T follicular helper cell (primary cell): ENCODE measurements at places on chromosomes 7 and 10.

- DNase-seq, result no peak
These were observed 36.7 kb downstream of the ARHGAP22 start for GRCh38 chr10:48568131-48568530.

DNA sequence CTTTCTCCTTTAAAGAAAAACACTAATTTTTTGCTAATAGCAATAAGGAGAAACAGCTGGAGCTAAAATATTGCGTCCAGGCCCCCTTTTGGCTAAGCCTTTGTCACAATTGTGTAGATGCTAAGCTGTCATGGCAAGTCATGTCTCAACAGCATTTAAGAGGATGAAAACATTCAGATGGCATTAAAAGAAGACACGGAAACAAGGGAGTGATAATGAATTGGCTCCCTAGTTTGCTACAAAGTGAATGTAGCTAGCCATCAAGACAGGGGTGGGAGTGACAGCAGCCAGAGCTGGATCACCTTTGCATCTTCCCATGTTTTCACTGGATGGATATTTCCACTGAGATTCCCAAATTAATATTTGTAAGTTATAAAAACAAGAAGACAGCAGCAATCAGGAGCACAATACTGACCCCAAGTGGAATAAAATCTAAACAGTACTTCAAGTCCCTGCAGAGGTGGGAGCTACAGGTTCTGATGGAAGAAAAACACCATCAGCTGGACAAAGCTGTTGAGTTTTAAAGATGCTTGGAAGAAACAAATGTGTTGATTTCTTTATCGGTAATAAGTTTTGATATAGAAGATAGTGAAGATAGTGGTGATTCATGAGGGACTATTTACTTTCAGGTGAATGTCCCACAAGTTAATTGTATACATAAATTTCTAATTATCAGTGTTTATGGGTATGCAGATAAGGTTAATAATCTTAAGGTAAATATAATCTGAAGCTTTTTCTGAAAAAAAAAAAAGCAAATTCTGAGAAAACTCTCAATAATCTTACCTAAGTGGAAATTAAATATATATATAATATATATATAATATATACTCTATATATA is 129.4 kb downstream of the SLC16A9 start:
- no peak for DNase-seq

DNA sequence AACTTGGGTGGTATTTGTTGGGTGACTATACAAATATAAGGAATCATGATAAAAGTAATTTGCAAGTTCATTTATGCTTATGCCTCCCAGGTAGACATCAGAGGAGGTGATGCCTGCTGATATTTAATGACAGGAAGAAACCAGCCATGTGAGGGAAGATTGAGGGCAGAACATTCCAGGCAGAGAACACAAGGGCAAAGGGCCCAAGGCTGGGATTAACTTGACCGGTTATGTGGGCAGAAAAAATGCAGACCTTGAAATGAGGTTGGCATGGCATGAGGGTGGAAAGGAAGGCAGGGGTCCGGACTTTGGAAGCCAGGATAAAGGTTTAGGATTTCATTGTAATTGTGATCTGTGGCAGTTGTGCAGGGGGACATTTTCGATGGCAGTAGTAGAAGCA is 68.0 kb upstream of the MTPN start:
- no peak for DNase-seq

DNA sequence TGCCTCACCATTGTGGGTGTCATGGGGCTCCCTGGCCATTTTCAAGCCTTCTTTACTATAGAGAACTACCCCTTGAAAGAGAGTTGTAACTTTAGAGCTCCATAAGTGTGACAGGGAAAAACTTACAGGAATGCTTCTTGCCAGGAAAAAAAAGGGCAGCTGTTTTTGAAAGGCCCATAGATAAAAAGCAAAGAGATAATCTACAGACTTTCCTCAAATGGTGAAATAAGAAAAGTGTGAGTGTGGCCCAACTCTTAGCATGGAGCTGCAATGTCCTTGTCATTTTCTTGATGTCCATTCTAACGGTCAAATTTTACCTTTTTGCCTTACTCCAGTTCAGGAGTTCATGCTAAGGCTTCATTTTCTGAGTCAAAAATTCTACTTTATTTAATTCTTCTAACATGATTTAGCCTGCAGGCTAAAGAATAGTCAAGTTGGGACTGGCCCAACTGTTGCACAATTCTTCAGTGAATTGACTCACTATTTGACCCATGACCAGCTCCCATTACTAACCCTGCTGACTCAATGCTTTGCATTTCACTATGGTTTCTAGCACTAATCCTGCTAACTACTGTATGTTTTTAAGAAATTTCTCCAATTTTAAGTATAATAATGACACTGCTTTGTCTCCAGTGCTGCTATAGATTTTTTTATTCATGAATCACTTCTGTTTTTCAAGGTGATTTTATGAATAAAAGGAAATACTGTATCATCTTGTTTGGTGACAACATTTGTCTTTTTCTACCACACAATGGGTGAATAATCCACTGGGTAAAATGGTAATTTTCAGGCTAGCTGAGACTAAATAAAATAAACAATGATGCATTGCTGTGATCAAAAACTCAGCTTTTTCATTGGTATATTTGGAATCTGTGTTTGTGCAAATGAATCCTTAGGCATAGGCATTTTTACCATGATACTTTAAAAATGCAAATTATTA is 41.4 kb upstream of the SGCE start:
- no peak for DNase-seq

DNA sequence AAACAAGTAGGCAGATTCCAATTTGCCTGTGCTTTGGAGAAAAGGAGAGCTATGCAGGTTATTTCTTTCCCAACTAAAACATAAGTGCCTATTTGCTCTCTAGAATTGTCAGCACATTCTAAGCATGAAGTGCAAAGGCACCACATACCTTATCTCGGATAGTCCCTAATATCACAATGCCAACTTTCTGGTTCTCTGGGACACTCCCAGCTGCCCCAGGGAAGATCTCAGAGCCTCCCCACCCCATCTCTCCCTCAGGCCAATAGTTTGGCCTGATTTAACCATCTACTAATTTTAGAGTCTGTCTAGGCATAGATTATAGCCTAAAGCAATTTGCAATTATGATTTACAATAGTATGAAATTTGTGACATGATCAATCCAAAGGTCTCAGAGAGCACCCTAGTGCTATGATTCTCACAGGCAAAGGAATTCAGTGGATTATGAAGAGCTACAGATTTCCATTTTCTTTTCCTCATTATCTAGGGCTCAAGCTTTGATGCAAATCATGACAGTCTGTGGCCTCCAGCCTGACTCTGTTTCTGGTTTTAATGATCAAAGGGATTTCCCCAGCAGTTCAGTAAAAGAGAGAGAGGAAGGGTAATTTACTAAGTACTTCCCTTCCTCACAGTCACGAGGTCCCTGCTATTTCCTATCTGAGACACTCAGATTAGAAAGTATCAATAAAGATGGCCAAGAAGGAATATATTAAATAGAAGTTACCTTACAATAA is 29.0 kb upstream of the IL6 start:
- DNase-seq, result no peak

DNA sequence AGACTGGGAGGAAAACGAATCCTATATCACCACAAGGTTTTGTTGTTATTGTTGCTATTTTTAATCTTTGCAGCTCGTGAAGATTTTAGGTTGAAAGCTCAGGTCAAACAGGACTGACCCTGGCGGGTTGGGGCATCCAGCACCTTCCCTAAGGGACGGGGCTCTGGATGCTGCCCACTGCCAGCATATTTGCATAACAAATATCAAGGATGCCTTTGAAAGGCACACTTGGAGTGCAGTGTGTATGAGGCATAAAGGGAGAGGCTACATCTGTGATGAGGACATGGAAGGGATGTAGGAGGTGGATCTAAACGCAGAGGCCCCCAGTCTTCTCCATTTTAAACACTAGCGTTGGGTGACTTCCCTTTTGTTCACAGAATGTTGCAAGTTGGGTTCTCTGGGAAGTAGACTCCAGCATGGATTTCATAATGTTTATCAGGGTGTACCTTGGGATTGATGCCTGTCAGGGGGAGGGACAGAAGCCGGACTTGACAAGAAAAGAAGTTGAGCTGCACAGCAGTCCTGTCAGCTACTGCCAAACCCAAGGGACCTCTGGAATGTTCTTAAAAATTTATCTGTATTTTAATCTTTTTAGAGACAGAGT is 181.1 kb upstream of the IMMP2L start:
- no peak for DNase-seq

- no peak for DNase-seq
These were observed 31.3 kb upstream of the TRIL start for GRCh38 chr7:28989211-28989980.

DNA sequence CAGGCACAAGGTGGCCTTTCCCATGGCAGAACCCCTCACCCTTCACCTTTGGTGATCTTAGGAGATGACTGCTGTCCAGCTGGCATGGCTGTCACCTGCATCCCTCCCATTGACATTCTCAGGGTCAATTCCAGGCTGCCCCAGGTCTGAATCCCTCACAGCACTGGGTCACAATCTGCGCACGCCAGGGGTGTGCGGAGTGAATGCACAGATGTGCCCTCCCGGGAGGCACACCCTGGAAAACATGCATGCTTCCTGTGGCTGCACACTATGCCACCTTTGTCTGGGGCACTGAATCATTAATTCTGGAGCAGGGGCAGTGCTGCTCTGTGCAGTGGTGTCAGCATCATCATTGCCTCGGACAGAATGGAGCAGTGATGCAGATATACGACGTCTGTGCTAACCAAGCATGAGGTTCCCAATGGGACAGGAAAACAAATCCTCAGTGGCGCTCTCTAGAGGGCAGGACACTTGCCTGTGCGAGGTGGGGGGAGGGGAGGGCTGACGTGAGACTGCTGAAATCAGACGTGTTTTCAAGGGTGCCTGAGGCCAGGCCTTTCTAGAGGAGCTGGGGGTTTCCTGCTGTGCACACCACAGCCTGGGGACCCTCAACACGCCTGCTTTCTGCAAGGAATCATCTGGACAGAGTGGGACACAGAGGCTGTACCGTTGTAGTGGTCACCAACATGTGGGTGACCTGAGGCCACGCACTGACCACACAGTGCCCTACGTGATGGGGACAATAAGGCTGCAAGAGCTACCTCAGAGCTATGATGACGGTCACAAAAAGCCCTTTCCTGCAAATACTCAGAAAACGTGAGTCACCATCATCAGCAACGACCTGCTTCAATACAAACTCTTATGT is 77.9 kb downstream of the HIPK2 start:
- DNase-seq, result no peak

- no peak for DNase-seq
These were observed 50.1 kb upstream of the DNAAF5 start for GRCh38 chr7:676246-676971.
